ENCODE measurements at places on chromosomes 16 and 17.

GRCh38 chr17:9979463-9979995, 74.5 kb upstream of the RCVRN start:
- no peak for DNase-seq

DNA sequence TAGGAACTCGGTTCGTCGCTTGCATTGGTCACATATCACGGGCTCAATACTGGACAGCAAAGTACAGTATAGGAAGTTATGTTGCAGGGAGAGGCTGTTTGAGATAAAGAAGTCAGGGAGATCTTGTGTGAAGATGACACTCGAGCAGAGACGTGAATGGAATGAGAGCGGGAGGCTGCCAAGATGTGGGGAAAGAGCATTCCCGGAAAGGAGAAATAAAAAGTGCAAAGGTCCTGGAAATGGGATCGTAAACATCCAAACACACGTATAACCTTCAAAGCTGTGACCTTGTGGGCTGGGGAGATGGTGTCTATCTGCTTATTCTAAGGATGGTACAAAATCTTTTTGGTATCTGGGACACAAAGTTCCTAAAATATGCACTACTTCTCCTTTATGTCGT, 43.0 kb upstream of the MYOCD start:
- no peak for DNase-seq

DNA sequence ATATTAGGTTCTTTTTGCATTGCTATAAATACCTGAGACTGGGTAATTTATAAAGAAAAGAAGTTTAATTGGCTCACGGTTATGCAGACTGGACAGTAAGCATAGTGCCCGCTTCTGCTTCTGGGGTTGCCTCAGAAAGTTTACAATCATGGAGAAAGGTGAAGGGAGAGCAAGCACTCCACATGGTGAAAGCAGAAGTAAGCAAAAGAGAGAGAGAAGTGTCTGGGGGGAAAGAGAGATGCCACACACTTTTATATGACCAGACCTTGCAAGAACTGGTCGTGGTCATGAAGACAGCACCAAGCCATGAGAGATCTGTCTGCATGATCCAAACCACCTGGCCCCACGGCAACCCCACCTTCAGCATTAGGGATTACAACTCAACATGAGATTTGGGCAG, 45.4 kb downstream of the KCNJ16 start:
- no peak for DNase-seq

DNA sequence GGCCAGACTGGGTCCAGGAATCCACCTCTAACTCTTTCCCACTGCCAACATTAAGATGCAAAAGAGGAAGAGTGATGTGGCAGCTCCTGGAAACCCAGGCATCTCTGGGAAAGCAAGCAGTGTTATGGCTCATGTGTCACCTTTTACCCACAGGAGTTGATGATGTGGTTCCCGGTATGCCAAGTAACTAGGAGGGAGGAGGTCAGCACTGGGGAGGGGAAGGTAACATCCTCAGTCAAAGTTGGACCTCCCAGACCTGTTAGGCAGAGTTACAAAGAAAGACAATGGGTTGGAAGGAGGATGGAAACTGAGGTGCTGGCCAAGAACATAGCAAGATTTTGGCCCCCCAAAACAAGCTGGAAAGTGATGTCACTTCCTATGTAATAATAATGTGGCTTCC, 11.4 kb downstream of the KRABD2 start:
- DNase-seq: no peak

All from activated CD8-positive, alpha-beta T cell treated with anti-CD3 and anti-CD28 coated beads, Interleukin-2, amount 10 ng/mL, durations not matched to agents 7 days and 5 days (primary cell).